ENCODE measurements at places on chromosomes 5 and 9.

GRCh38 chr9:5482194-5482593 lies 28.1 kb upstream of the PDCD1LG2 start:
- DNase-seq, result no peak

- no peak for DNase-seq
These were observed 26.3 kb downstream of the SLC25A25 start for GRCh38 chr9:128094166-128094949.

GRCh38 chr5:159412284-159413046 lies 82.2 kb upstream of the IL12B start:
- peak; percentile 21 for DNase-seq

GRCh38 chr5:8060953-8061429 lies 192.0 kb downstream of the MTRR start:
- no peak for DNase-seq

- DNase-seq, result no peak
These were observed 123.9 kb downstream of the SEC61B start for GRCh38 chr9:99345942-99346341.

GRCh38 chr9:87678650-87679355 lies 47.1 kb upstream of the CTSL start:
- DNase-seq, result no peak

DNA sequence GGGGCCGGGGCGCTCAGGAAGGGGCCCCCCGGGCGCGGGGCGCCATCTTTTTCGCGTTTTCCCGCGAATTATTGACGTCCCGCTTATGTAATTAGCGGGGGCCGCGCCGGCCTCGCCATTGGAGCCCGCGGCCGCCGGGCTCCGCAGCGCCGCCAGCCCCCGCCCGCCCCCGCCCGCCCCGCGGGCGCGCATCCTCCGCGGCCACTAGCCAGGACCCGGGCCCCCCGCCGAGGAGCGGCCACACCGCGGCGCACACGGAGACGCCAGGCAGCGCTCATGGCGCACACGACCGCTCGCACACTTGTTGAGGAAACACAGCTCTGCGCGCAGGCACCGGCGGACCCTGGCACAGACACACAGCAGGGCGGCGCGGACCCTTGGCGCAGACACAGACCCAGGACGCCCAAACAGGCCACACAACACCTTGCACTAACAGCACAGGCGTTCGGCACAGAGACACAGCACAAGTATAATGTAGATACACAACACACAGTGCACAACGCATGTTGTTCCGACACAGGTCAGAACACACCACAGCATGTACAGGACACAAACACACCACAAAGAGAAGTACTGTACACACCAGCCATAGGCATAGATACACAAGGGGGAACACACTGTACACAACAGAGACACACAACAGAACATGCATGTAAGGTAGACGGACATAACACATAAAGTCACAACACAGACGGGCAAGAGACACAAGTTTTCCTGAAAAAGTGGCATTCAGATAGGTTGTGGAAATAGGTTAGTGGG lies 467 bp upstream of the PHF19 start:
- peak; percentile 28 for DNase-seq

DNA sequence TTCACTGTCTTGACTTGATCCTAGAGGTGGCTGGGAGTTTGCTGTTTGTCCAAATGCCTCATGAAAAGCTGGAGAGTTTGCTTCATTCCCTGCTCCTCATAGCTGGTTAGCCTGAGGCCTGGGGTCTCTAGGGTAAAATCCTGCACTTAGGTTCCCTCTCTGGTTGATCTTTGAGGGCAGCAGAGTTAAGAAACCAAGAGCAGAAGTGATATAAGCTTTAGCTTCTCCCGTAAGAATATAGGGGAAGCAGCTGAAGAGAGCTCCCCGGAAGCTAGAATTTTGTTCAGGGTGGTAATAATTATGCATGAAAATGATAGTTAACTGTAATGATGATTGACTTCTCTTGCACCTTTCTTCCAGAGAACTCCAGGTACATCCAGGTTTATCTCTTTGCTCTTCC lies 1.4 kb downstream of the FAM53C start:
- no peak for DNase-seq

All from activated T-helper 1 cell treated with anti-CD3 and anti-CD28 coated beads, Interleukin-2, amount 50 U/mL, for 16 hours (primary cell).